ENCODE measurements at places on chromosomes 7 and 10. TPM values are rescaled to one million over a fixed set of nuclear protein-coding genes. Genes with fewer than 3 reads are reported as not detected.

PTPRN2 gene
- under 0.01 TPM for total RNA-seq

RADIL gene
- total RNA-seq = not detected

TRIM50 gene
- not detected for total RNA-seq

FGFBP3 gene
- 1.2 TPM for total RNA-seq

SPAG6 gene
- not detected for total RNA-seq

GJD4 gene
- total RNA-seq = not detected

IGF2BP3 gene
- total RNA-seq = 93.9 TPM

VWA2 gene
- total RNA-seq = not detected

CALML3 gene
- total RNA-seq = not detected

AOAH gene
- 0.22 TPM for total RNA-seq

POP7 gene
- 40.0 TPM for total RNA-seq

RABGEF1 gene
- total RNA-seq = 64.8 TPM

TUBAL3 gene
- not detected for total RNA-seq

ITPRID1 gene
- under 0.01 TPM for total RNA-seq

ZNF467 gene
- total RNA-seq = 0.22 TPM

SLC13A4 gene
- total RNA-seq = not detected

WNT2 gene
- total RNA-seq = 14.5 TPM

CALML5 gene
- not detected for total RNA-seq

GHRHR gene
- total RNA-seq = not detected

CALY gene
- total RNA-seq = not detected

TAS2R41 gene
- not detected for total RNA-seq

GIMAP4 gene
- total RNA-seq = not detected

TLX1 gene
- total RNA-seq = not detected

MMD2 gene
- total RNA-seq = not detected

SORBS1 gene
- total RNA-seq = 1.6 TPM

UNCX gene
- not detected for total RNA-seq

NODAL gene
- total RNA-seq = not detected

FAM25G gene
- total RNA-seq = 9.0 TPM

MDFIC gene
- 56.1 TPM for total RNA-seq

CC2D2B gene
- 0.43 TPM for total RNA-seq

PNLIPRP2 gene
- not detected for total RNA-seq

Data from placental epithelial cell (primary cell).